ENCODE measurements at places on chromosomes 6 and 20.
A peak's percentile ranks its signal among the peaks of the same experiment; 100 is the strongest.

DNA sequence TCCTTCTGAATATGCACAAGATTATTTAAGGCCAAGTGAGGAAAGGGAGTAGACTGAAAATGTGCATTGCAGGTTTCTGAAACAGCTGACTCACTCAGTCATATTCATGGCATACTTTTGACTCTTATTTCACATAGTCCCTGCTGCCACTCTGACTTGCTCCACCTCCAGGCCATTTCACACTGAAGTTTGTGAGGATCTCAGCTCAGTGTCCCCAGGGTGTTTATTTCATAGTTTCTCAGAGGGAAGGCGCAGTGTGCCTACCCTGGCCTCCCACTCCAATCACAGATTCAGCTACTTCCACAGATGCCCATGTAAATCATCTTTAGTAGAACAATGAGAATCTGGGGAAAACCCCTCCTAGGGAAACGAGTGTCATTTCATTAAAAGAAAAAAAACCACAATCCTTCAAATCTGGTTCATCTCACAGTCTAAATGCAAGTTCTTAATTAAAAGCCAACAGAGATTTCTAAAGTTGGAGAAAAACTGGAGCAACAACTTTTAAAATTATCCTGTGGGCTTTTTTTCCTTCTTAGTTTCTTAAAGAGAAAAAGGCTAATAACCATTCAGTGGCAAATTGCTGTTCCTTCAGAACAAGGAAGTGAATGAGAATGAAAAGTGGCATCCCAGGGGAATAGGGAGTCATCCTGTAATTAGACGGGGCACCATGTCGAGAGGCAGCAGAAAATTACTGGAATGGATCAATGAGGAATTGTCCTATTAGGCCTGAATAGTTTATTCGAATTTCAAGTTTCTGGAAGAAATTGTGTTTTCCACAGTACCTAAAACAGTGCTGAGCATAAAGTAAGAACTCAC, 133.6 kb downstream of the TFAP2B start:
- peak; percentile 9 for DNase-seq

DNA sequence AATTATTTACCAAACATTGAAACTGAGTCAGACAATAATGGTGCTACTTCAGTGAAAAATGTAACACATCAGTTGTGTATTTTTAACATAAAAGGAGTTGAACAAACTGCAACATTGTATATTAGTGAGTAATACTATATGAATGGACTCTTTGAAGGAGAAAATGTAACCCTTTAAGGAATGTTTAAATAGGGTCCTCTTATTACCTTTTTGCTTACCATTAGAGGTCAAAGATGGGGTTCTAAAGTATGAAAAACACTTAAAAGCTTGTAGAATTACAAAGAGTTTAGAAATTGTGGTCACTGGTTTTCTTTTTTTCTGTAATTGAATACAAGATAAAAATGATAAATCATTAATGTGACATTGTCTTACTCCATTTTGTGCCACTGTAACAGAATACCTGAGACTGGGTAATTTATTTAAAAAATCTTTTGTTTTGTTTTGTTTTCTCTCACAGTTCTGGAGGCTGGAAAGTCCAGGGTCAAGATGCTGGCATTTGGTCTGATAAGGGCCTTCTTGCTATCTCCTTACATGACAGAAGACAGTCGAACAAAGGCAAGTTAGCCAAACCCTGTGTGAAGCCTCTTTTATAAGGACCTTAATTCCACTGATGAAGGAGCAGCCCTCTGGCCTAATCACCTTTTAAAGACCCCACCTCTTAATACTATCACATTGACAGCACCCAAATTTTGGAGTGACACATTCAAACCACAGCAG, 43.2 kb downstream of the SESN1 start:
- DNase-seq: no peak

- DNase-seq: no peak
Observed at GRCh38 chr6:155126727-155127439, 131.8 kb downstream of the TIAM2 start.

- DNase-seq: no peak
Observed at GRCh38 chr20:16392346-16392745, 180.9 kb downstream of the KIF16B start.

GRCh38 chr6:125097186-125097585, 56.4 kb upstream of the TPD52L1 start:
- DNase-seq: no peak

- DNase-seq: peak; percentile 94
Observed at GRCh38 chr6:28985462-28986164, 19.5 kb downstream of the ZNF311 start.

- DNase-seq: no peak
Observed at GRCh38 chr6:107594736-107595135, 104.8 kb downstream of the SOBP start.

GRCh38 chr6:106098383-106099234, 12.5 kb downstream of the PRDM1 start:
- DNase-seq: no peak

GRCh38 chr6:6600875-6601274, 12.4 kb downstream of the LY86 start:
- DNase-seq: peak; percentile 11

DNA sequence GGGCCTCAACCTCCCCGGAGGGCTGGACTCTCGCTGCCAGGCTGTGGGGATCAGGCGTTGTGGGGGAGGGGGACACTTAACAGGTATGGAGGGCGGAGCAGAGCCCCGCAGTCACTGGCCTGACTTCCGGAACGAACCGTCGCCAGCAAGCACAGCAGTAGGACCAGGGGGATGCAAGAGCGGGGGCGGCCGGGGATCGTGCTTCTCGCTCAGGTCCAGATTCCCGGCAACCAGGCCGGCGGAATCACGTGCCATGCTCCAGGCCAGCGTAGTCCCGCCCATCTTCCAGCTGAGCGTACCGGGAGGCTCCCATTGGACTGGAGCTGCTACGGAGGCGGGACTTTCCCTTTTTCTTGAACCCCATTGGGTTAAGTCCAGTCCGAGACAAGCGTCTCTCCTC, 10.0 kb upstream of the POU5F1 start:
- DNase-seq: no peak

DNA sequence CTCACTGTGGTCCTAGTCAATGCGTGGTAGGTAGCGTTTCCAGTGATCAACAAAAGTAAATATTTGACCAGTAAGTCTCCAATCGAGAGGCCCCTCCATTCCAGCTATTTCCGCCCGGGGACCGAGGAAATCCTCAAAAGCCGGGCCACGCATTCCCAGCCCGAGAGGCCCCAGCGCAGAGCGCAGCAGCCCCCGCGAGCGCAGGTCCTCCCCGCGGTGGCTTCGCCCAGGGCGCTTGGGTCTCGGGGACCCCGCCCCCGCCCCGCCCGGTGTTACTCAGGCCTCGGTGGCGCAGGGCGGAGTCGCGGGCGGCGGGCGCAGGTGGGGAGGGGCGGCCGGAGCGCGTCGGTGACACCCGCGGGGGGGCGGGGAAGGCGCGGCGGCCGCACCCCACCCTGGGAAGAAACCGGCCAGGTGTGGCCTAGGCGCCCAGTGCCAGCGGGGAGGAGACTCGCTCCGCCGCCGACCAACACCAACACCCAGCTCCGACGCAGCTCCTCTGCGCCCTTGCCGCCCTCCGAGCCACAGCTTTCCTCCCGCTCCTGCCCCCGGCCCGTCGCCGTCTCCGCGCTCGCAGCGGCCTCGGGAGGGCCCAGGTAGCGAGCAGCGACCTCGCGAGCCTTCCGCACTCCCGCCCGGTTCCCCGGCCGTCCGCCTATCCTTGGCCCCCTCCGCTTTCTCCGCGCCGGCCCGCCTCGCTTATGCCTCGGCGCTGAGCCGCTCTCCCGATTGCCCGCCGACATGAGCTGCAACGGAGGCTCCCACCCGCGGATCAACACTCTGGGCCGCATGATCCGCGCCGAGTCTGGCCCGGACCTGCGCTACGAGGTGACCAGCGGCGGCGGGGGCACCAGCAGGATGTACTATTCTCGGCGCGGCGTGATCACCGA, at the start of gene DSP:
TSS of gene DSP (plus strand) at position 497 of the 890 bp plus-strand sequence. CDS start at position 742, 245 bp downstream.
- peak; percentile 27 for DNase-seq

- DNase-seq: peak; percentile 48
Observed at GRCh38 chr6:27650620-27651370, 177.9 kb upstream of the ZNF184 start.

- no peak for DNase-seq
Observed at GRCh38 chr20:4949833-4950178, 51.5 kb downstream of the SLC23A2 start.

DNA sequence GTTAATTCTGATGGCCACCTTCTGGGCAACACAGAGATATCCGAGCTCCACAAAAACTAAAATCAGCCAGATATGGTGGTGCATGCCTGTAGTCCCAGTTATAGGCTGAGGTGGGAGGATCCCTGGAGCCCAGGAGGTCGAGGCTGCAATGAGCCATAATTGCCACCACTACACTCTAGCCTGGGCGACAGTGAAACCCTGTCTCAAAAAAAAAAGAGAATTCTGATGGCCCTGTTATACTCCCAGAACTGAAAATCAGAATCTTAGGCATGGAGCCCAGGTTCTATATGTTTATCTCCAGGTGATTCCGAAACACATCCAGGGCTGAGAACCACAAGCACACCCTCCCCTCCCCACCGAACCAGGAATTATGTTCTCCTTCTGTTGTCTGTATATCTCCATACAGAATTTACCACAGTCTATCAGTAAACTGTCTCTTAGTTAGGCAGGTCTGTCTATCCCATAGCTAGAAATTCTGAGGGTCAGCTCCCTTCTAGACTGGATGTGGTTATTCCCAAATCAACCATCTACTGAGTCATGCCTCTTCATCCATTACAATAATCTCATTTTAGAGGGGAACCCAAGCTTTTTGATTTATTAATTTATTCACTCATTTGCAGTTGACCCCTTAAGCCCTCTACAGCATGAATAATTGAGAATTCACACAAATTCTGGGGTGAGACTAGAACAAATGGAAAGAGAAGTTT, 24.8 kb upstream of the CCND3 start:
- no peak for DNase-seq

DNA sequence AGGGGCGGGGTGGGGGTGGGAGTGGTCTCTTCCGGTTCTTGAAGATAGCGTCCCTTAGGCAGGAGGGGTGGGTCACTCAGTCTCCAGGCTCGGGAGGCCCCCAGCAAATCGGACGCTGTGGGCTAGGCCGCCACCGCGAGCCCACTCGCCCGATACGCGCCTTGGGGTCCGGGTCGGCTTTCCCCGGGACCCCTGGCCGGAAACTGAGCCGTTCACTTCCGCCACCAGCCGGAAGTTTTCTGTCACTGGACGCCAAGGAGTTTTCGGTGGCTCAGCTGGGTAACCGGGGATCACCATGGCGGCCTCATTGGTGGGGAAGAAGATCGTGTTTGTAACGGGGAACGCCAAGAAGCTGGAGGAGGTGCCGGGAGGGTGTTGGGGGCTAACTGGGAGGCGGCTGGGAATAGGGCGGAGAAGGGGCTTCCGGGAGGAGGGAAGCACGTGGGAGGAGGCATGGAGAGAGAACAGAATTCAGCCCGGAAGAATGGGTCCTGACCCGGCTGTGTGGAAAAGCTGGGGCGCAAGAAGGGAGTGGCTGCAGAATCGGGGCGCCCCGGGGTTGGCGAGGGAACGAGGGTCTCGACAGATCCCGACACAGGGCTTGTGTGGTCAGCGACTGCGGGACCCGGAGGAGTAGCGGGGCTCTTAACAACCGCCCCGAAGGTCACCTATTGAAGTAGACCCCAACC, at the start of gene ITPA:
TSS of gene ITPA (plus strand) at position 242 of the 689 bp plus-strand sequence. CDS start at position 296, 54 bp downstream.
- DNase-seq: peak; percentile 60

DNA sequence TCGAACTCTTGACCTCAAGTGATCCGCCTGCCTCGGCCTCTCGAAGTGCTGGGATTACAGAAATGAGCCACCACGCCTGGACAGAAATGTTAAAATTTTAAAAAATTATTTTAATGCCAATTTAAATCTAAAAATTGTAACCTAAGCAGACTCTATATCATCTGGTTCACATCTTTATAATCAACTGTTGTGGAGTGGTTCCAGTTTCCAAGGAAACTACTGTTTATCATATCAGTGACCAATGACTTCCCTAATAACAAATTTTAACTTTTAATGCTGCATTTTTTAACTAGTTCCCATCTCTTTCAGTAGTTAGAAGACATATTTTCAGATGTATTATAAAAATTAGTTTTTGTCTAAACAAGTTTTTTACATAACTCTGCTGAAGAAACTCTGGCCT, 5.2 kb upstream of the BTN3A2 start:
- no peak for DNase-seq

DNA sequence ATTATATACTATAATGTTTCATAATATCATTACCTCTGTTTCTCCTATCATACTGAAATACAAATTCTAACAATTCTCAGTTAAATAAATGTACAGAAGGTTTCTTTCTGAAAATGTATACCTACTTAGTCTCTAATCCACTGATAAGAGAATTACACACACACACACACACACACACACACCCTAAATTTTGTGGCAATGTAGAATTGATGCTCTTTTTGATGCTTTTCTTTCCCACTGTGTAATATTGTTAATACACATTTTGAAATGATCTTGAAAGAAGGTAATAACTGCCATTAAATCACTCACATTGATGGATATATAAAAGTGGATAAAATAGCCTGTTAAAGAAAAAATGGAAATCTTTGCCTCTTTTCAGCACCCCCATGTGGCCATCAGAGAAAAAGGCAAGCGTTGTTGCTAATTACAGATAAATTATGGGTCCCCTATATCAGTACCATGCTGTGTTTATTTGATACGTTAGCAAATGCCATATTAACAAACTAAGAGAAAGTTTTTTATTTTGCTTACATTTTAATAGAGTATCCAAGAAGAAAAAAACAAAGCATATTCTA, 76.6 kb upstream of the VGLL2 start:
- DNase-seq: no peak

DNA sequence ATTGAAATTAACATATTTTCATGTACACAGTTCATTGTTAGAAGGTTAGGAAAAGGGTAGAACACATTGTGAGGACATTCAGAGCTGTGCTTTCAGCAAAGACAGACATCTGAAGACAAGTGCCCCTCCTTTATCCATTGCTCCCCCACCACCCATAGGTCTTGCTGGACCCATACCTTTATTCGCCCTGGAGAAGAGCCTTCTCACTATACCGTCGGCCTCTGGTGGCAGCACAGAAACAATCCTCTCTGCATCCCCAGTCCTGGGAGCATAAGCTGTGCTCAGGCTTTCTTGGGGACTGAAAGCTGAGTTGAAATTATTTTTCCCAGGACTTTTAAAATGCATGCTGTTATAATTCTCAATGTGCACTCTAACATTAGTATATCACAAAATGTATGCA, 372.3 kb downstream of the EPHA7 start:
- DNase-seq: no peak

DNA sequence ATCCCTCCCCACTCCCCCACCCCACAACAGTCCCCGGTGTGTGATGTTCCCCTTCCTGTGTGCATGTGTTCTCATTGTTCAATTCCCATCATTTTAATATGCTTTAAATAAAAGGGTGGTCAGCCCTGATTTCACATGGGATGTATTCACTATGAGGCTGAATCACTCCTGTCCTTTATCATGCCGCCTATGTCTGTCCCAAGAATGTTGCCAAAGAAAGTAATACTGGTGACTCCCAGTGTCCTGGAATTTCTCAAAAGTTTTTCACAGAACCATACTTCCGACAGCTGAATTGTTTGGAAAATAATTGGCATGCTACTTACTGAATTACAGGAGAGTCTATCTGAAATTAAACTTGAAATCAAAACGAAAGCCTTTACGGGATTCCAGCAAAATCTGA, 217.7 kb downstream of the HAO1 start:
- no peak for DNase-seq
